ENCODE measurements at places on chromosomes 13 and 19.

- DNase-seq, result no peak
Measured at GRCh38 chr19:32824916-32825608, 44.5 kb downstream of the SLC7A9 start.

GRCh38 chr19:15588265-15588664 lies 26.8 kb upstream of the CYP4F8 start:
- DNase-seq, result no peak

- no peak for DNase-seq
Measured at GRCh38 chr19:32676895-32677359, 1.3 kb downstream of the RGS9BP start.

DNA sequence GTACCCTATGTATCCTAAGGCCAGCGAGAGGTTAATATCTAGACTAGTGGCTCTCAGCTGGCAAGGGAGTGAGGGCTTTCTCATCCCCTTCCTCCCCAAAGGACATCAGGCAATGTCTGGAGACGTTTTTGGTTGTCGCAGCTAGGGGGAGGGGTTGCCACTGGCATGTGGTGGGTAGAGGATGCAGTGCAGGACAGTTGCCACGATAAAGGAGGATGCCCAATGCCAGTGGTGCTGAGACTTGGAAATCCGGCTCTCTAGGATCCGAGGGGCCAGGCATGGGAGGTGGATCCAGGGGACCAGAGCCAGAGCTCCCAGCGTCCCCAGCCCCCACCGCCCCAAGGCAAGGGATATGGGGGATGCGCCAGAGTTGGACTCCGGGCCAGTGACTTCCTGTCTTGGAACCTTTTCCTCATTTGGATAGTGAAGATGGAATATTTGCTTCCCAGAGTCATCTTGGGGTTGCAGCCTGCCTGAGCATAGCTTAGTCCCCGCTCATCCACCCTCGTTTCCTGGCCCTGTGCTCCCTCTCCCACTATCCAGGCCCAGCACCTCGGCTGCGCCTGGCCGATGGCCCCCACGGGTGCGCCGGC lies 4.9 kb downstream of the SSC5D start:
- DNase-seq, result no peak

DNA sequence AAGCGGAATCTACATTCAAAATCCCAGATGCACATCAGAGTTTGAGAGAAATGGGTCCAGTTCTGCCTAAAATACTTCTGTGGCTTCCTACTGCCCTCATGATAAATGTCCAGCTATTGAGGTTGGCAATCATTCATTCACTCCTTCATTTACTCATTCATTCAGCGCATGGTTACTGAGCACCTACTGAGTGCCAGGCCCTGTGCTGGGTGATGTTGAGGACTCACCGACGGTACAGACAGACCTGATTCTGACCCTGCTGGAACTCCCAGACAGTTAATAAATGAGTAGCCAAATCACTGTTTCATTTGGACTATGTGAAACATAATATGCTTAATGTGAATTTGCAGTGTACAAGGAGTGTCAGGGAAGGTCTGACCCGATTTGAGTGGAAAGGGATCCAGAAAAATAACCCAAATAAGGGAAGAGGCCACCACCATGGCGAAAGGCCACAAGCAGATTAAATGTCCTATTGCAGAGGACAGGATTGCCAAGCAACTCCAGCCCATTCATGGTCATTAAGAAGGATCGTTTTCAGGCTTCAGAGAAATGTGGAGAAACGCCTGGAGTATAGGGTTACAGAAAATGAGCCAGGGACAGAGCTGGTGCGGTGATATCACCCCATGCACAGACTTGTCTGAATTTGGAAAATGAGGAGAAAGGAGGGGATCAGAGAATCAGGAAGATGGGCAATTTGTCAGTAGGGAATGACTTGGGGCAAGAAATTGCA lies 20.5 kb downstream of the DYRK1B start:
- no peak for DNase-seq

GRCh38 chr19:814152-815078 lies 7.3 kb downstream of the PLPPR3 start:
- DNase-seq, result no peak

DNA sequence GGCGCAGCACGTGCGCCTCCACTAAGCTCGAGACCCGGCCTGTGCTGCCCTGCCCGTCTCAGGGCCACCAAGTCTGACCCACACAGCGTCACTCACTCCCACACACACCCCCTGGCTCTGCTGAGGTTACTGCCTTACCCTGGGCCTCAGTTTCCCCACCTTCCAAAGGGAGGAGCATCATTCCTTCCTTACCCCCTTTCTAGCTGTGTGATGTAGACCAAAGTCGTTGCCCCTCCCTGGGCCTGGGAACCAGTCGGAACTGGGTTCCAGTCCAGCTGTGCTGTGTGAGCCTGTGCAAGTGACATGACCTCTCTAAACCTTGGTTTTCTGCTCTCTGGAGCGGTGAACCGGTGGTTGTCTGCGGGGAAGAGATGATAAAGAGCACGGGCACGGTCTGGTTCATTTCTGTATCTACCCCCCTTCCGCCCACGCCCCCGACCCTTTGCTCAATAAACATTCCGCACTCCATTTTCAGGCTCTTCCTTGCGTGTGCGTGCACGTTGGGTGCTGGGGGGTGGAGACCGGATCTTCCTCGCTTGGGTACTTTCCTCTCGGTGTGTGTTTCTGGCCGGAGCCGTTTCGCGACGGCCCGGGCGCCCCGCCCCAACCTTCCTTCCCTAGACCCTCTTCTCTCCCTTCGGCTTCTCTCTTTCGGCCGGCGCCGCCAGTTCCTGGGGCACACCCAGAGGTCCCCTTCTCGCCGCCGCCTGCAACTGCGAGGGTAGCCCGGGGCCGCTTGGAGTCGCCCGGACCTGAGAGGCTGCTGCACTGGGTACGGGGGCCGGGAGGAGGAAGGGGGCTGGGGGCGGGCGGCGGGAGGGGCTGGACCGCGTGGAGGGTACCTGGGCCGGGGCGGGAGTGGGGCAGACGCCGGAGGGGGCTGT lies at the start of gene ZNF581:
Gene ZNF581, plus strand, starts transcription at position 647 of the 884 bp plus-strand sequence. CDS start 923 bp downstream, outside the sequence.
- peak; percentile 81 for DNase-seq

- DNase-seq, result no peak
Measured at GRCh38 chr13:89514534-89515312, 1832.8 kb upstream of the MIR17HG start.

- DNase-seq, result no peak
Measured at GRCh38 chr19:19276851-19277250, 3.8 kb upstream of the TM6SF2 start.

DNA sequence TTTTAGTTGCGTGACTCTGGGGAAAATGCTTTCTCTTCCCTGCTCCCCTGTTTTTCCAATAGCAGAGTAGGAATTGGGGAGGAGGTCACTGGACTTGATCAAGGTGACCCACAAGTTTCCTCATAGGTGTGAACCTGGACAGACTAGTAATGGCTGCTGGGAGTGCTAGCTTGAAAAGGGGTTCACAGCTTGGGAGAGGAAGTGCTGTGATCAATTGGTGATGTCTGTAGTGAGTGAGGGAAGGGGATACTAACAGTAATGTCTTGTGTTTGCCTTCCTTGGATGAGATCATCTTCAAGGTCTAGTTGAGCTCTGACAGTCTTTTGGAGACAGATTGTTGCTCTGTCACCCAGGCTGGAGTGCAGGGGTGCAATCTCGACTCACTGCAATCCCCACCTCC lies 1.7 kb downstream of the BCL2L12 start:
- no peak for DNase-seq

GRCh38 chr13:21014139-21014501 lies 47.3 kb downstream of the LATS2 start:
- DNase-seq, result no peak

DNA sequence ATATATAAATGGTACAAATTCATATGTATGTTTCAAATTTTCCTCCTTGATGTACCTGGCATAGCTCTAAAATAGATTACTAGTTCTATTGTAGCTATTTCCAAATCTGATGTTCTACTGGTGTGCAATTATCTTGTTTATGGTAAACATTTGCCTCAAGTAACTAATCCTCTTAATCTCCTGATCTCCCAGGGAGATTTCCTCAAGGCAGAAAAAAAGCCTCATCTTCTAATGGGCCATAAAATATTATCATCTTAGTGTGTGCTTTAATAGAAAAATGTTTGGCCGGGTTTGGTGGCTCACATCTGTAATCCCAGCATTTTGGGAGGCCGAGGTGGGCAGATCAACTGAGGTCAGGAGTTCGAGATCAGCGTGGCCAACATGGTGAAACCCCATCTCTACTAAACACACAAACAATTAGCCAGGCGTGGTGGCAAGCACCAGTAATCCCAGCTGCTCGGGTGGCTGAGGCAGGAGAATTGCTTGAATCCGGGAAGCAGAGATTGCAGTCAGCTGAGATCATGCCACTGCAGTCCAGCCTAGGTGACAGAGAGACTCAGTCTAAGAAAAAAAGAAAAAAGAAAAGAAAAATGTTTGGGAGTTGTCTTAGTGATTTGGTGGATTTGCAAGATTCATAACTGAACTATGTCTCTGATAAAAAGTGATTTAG lies 498.9 kb upstream of the SLITRK5 start:
- no peak for DNase-seq
